ENCODE measurements at places on chromosomes 3 and 15.

GRCh38 chr3:83426300-83426699 lies 1532.5 kb upstream of the CADM2 start:
- DNase-seq = no peak

- DNase-seq = no peak
These were observed 287.7 kb upstream of the NR2F2 start for GRCh38 chr15:96042734-96043224.

- DNase-seq = no peak
These were observed 35.6 kb upstream of the NDUFB4 start for GRCh38 chr3:120560304-120561250.

GRCh38 chr3:114242947-114243346 lies 5.6 kb upstream of the ZNF80 start:
- no peak for DNase-seq

DNA sequence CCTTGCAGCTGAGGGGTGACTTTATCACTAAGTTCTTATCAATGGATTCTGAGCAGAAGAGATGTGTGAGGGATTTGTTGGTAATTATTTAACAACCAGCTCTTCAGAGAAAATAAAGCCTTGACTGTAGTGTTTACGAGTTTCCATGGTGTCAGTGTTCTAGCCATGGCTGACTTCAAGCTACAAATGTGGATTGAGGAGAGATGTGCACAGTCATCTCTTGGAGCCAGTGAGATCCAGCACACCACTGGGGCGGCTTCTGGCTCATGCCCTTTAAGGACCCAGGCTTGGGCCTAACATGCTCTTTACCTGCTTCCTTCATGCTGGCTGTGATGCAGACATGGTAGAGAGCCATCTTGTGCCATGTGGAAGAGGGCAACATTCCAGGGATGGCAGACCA lies 145.6 kb upstream of the MRPS22 start:
- DNase-seq = no peak

GRCh38 chr3:126017362-126017761 lies 48.4 kb downstream of the ROPN1B start:
- no peak for DNase-seq
